ENCODE measurements at places on chromosomes 3 and 15.

DNA sequence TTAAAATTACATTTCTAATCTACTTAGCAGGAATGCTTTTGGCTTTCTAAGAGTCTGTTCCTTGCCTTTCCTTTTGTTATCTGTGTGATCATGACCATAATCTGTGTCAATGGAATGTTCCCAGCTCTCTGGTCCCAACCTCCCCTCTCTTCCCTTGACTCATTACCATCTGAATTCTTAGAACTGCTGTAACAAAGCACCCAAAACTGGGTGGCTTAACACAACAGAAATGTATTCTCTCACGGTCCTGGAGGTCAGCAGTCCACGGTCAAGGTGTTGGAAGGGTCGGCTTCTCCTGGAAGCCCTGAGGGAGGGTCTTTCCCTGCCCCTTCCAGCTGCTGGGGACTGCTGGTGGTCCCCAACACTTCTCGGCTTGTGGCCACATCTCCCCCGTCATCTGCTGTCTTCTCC is 81.1 kb downstream of the LRRK1 start:
- DNase-seq, result no peak

DNA sequence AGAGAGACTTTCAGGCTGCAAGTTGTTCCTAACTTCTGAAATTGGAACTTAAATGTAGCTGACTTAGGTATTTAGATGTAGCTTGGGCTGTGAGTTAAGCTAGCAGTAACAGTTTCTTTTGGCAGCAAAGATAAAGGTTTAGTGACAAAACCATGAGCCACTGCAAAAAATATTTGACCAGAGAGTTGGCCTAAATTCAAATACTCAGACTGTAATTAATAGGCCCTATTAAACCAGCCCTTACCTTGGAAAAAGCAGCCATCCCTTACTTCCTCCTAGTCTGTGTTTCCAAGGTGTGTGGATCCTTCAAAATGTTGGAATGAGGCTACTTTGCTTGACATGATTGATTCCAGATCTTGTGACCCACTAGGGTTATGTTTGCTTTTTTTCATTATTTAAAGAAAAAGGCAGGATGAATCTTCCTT is 8.2 kb downstream of the TPM1 start:
- no peak for DNase-seq

GRCh38 chr3:120928991-120929390 is 21.0 kb downstream of the STXBP5L start:
- DNase-seq, result no peak

- no peak for DNase-seq
These were observed 653.6 kb downstream of the NLGN1 start for GRCh38 chr3:174051191-174051590.

GRCh38 chr15:85756411-85757072 is 38.2 kb downstream of the KLHL25 start:
- peak; percentile 58 for DNase-seq

DNA sequence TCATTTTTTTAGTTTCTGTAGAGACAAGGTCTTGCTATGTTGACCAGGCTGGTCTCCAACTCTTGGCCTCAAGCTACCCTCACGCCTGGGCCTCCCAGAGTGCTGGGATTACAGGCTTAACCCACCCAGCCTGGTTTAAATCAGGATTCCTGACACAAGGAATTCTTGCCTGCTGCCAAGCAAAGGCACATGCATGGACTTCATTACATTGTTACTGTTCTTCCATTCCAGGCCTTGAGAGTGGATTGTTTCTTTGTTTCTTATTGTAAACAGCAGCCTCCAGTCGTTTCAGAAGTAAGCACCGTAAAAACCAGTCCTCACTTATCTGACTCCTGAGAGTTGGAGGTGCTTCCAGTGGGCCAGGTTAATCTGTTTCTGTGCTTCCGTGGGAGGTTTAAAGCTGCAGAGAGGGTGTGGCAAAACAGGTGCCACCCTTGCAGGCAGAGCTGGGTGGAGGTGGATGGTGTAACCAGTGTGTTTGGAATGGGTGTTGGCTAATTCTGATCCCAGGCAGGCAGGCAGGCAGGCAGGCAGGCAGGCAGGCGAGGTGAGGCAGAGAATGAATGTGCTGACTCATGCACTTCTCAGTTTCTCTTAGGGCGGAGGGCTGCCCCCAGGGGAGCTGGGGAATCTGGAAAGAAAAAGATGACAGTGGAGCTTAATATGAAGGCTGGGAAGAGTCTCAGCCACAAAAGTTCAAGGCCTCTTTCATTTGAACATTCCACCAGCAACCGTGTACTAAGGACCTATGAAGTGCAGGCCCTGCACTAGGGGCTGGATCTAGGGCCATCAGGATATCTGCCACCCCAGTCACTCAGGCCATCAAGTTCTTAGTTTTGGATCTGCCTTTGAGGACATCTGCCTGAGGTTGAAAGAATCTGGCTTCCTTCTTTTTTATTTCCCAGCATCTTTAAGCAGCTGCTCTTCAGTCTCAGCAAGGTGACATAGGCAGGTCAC is 37.0 kb upstream of the CDCP1 start:
- DNase-seq, result no peak

DNA sequence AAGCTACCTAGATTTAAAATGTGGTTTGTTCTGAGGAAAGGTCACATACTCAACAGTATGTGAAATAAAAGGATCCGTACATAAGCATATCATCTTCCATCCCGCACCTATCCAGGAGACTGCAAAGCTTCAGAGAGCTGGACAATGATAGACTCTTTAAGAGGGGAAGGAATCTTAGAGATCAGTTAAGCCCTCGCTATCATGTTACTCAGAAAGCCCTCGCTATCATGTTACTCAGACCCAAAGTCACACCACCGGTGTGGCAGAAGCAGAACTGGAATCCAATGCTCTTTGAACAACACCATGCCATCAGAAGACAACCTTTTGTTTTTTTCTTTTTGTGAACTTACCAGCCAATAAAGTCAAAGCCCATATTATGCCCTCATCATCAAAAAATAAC is 5.8 kb downstream of the ANO10 start:
- no peak for DNase-seq

GRCh38 chr15:42996871-42997270 is 76.3 kb upstream of the TTBK2 start:
- DNase-seq, result no peak

DNA sequence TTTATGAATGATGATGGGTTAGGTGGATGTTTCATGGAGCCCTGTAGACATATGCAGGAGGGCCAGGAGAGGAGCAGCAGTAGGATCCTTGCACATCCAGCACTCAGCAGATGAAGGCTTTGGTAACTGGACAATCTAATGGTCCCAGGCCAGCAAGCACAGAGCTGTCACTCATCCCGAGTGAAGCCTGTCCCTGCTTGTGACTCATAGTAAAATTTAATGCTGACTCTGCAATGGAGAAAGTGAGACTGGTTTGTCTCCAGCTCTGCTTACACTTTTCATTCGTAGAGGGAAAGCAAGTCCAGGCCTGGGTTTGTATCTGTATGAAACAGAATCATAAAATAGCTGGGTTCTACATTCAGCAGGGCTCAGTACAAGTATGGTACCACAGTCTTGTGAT is 131.7 kb downstream of the DTWD1 start:
- no peak for DNase-seq

- no peak for DNase-seq
These were observed 18.8 kb downstream of the PPP1R2 start for GRCh38 chr3:195524171-195524896.

- peak; percentile 92 for DNase-seq
These were observed 24.5 kb downstream of the IQGAP1 start for GRCh38 chr15:90412356-90413194.

GRCh38 chr3:65728138-65728537 is 310.6 kb downstream of the MAGI1 start:
- DNase-seq, result no peak

DNA sequence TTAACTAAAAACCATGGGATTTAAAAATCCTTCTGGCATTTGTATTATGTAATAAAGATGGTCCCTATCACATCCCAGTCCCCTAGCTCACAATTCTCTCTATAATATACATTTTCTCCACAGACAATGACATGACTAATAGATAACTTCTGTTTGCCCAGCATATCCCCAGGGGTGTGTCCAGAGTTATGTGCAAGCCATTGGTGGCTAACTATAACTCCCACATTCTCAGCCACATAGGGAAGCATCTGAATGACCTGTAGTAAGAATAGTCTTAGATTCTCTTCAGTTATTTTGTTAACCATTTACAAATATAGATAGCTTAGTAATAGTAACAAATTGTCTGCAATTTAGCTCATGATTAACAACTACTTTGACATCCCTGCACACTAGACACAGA is 52.2 kb upstream of the RBSN start:
- peak; percentile 29 for DNase-seq

DNA sequence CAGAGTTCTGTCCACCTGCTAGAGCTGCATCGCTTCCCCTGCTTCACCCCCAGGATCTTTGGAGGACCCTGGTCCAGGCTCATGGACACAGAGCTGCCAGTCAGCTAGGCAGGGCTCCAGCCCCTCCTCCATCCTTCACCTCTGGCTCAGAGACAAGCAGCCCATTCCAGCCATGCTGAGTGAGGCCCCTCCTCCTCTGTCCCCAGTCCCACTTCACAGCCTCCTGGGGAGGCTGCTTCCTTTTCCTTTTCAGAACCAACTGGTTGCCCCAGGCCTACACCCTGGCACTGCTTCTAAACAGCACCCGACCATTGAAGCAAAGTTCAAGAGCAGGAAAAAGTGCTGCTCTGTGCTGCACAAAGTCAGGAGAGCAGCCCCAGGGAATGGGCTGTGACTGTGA is 22.2 kb downstream of the IQSEC1 start:
- DNase-seq, result no peak

DNA sequence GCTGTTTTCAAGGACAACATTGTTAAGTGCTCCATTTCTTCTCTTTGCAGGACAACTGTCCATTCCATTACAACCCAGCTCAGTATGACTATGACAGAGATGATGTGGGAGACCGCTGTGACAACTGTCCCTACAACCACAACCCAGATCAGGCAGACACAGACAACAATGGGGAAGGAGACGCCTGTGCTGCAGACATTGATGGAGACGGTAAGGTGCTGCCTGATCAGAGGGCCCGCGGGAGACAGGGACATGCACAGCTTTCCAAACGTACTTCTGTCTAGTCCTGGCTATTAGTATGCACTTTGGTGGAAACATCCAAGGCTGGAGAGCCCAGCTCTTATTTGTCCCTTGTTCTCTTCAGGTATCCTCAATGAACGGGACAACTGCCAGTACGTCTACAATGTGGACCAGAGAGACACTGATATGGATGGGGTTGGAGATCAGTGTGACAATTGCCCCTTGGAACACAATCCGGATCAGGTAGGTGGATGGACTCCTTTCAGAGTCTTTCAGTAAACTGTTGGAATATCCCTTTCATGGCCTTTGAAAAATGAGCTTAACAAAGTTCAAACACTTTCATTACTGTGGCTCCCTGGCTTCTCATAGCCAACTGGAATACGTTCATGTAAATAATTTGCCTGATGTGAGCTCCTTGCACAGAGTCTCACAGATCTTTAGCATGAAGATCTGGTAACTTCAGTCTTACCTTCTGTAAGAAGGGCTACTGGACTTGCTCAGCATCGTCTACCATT is 10.4 kb downstream of the THBS1 start:
- DNase-seq, result no peak

DNA sequence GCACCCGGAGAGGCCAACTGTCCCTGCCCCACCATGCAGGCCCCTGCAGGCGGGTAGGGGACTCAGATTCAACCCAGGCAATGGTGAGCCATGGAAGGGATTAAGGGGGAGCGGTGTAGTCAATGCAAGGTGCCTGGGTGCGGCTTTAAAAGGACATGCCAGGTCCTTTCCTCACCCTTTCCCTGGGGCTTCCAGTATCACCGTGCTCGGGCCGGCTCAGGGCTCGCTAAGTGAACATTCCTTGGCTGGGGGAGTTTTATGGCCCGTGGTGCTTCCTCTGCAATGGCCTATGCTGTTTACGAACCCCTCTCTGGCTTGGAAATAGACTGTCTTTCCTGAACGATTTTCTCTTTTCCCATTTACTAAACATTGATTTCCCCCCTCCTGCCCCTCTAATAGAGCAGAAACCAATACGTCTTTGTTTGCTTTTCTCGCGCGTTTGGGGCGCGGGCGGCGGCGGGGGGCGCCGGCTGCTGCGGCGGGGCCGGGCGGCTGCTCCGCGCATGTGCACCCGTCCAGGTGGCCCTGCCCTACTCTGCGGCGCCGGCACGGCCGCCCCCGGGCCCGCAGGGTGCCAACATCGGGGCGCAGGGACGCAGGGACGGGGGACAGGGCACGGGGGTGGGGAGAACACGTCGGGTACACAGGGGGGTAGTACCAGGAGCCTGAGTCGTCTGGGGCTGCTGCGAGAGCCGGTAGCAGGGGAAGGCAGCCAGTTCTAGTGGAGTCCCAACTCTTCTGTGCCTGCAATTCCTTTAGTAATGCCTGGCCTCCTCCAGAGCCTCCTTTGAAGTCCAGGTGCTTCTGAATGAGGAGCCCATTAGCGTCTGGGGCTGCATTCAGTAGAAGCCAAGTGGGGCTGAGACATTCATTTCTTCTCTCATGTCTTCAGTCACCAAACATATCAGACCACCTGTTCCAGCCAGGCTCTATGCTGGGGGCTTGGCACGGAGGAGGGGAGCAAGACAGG is 26.9 kb upstream of the CACNA2D2 start:
- no peak for DNase-seq

DNA sequence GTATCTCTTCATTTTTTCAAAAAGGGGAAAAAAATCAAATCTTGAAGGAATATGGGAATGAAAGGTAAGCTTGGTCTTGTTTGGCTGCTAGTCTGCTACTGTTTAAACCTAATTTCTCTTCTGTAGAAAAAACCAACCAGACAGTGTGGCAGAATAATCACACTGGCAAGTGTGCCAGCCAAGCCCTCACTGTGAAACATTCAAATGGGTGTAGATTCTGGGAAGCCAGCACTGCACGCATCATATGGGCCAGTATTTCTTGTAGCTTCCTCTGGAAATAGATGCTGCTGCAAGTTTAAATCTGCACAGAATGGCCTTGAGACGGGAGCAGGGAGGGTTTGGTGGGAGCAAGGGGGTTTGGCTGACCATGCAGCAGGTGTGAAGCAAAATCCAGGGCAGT is 62.1 kb downstream of the POMGNT2 start:
- DNase-seq, result no peak

DNA sequence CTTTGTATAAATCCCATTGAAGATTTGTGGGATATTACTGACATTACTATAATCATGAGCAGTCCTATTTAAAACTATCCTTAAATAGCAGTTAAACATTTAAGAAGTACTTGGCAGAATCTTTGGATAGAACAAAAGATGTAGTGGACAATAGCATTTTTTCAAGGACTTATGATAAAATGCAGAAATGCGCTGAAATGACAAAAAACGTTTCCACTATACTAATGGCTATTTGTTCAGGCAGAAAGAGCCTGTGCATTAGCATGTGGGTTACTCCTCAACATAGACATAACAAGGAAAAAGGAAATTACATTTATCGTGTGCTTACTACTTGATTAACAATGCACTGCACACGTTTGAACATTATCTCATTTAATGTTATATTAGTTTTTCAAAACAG is 80.7 kb downstream of the GADL1 start:
- no peak for DNase-seq

DNA sequence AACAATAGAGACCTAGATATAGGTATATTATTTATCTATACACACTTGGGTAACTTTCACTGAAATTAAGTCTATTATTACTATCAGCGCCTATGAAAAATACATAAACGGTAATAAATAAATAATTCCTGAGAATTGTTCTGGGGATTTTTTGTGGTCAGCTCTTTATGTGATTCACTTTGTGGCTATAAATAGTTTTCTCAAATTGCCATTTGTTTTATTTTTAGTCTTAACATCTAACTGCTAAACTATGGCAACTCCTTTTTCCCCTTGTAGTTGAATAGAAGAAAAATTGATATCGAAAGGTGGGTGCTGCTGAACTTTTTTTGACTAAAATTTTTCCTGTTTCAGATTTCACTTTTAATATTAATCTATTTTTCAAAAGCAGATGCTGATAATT is 189.0 kb downstream of the VGLL3 start:
- no peak for DNase-seq
